NCI-H524 treated with DMSO at 0.1 percent for 48 hours (cell line): ENCODE measurements at places on chromosomes 2 and 18.

GRCh38 chr2:128563348-128563687 is 244.7 kb upstream of the HS6ST1 start:
- no peak for DNase-seq

DNA sequence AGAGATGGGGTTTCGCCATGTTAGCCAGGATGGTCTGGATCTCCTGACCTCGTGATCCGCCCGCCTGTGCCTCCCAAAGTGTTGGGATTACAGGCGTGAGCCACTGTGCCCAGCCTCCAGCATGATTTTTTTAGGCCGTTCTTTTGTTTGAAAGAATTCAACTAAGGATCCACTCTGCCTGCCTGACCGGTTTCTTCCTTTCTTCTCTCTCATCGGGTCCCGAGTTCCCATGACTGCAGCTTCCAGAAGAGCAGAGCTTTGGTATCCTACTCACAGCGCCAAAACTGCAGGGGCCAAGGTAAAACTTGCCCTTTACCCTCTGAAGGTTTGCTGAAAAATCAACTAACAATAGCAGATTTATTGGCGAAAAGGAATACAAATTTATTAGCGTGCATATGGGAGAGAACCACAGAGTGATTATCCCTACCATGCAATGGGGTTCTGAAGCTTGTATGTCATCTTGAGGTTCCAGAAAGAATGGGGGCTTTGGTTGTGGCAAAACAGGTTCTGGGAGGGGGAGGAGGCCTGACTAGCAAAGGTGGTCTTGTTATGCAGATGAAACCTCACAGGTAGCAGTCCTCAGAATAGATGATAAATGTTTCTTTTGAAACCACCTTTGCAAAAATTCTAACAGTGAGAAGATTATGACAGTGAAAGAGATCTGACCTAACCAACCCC is 87.0 kb upstream of the MSH6 start:
- no peak for DNase-seq

DNA sequence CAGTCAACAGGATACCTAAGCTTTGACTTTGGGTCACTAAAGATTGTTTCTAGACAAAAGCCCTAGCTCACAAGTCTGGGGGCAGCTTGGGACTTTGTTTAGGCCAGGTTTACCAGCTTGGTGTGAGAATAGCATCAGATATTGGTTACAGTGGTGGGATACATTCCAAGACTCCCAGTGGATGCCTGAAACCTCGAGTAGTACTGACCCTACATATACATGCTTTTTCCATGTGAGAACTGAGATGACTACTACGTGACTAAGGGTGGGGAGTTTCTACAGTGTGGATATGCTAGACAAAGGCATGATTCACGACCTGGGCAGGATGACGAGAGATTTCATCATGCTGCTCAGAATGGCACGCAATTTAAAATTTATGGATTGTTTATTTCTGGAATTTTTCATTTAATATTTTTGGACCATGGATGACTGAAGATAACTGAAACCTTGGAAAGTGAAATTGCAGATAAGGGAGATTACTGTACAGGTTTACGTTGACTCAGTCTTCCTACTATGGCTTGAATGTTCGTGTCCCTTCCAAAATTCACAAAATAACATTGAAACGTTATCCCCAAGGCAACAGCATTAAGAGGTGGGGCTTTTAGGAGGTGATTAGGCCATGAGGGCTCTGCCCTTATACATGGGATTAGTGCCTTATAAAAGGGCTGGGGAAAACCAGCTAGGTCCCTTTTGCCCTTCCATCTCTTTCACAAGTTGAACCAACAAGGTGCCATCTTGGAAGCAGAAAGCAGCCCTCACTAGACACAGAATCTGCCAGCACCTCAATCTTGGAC is 50.2 kb upstream of the CTAGE1 start:
- no peak for DNase-seq

DNA sequence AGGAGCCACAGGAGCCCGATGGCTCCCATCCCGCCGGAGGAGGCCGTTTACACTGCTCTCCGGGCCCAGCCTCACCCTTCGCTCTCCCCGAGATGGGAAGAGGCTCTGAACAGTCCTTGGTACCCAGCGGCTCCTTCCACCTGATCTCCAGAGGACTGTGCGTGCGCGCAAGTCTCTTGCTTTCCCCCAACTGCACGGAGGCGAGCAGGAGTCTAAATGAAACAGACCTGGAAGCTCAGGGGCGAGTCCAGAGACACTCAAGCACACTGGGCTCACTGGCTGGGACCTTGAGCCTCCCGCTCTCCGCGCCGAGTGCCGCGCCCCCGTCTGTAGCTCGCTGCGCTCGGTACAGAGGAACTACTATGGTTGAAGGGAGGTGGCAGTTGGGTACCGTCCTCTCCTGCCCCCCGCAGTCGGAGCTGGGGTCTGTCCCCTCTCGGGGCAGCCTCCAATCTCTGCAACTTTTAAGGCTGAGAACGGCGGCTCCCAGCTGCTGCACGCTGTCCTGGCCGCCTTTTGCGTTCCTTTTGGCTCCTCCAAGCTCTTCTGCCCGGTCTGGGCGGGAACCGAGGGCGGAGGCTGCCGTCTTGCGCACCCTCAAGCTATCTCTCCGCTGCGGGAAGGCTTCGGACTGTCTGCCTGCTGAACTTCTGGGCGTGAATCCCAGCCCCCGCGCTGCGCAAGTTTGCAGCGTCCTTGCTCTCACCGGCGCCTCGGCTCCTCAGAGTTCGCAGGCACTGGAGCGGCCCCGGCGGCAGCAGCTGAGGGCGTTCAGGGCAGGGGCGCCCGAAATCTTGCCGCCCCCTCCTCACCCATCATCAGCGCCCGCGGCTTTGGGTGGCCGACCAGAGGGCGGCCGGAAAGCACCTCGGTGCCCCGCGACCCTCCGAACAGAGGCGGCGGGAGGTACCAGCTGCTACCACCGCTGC is 491 bp downstream of the ALK start:
- no peak for DNase-seq

DNA sequence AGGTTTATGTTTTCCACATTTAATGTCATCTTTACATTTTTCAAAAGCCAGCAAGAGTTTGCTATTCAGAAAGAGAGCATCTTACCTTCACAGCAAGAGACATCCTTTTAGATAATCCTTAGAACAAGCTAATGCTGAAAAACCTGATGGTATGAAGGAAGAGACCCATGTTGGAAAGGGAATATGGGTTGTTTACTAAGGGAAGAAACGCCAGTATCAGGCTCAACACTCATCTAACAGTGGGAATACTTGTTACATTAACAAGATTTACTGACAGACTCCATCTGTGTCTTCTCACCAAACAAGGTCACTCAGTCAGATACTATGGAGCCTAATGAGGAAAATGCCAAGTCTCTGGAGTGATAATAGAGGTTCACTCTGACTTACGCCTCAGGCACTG is 1474.1 kb upstream of the SLC39A10 start:
- DNase-seq, result no peak

DNA sequence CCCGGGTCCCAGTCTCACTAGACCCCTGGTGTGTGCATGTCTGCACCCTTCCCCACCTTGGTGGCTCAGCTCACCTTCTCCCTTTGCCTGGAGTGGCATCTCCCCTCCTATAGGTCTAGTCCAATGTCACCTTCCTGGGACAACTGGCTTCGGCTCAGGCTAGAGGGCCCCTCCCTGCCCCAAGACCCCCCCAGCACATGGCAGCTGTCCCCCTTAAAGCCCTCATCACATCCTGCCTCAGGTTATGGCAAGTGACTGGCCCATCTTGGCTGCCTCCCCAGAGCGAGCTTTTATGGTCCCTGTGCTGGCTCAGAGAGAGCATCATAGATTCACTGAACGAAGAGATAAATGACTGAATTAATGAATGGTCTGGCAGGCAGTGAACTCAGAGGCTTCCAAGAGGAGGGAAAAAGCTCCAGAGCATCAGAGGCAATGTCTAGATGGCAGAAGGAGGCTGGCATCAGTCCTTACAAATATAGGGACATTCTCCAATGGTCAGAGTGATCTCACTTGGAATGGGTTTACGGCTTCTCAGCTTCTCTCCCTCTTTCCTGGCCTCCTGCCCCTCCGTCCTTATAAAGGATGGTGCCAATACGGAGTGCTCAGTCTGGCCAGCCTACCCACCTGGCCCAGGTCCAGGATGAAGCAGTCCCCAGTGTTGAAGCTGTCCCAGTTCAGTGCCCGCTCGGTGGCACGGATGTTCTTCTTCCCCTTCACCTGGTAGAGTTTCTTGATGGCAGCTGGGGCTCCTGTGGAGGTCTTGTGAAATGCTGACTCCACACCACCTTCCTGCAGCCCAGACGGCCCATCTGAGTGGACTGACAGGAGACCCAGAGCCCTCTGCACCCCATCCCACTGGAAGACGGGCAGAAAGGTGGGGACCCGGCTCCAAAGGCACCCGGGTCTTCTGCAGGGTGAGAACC is 9.4 kb downstream of the CAPG start:
- DNase-seq, result no peak

DNA sequence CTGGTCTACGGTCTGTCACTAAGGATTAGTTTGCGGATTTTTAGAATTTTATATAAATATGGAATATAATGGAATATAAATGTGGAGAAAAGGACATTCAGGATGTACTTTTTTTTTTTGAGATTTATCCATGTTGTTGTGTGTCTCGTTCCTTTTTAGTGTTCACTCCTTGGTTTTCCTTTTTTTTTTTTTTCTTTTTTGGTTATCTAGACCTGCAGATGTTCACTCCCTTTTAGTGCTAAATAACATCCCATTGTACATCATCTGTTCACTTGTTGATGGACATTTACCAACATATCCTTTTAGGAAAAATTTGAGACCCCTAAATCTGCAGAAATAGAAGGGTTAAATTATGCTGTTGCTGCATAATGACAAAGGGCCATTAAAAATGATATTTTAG is 25.5 kb upstream of the RPL37A start:
- no peak for DNase-seq
